ENCODE measurements at places on chromosomes 5 and 9.

DNA sequence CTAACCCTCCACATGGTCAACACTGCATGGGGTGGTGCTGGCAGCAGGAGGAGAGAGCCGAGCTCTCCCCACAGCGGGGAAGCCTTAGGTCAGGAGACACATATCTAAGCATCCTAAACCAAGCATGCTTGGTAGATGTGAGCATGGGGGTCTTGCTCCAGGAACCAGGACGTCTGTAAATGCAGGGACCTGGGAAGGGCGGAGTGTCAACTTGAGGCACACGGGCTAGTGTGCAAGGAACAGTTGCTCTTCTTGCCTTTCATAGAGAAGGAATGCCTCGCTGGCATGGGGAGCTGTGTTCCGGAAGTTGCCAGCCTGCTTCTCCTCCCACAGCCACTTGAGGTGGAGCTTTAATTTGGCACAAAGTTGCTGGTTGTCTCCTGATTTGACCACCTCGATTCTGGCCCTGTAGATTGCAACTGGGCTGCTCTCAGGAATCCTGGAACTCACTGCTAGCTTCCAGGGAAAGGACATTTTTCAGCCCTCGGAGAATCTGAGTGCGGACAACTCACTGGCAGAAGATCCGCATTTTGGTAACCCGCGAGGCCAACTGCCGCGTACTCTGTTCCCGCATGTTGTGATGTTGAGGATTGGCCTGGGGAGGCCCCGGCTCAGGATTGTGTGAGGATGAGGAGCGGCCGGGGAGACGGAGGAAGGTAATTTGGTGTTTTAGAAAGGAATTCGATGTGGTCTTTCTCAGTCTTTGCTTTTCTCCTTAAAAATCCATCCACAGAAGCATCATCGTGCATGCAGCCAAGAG is 370.3 kb upstream of the IRX1 start:
- DNase-seq = peak; percentile 9

DNA sequence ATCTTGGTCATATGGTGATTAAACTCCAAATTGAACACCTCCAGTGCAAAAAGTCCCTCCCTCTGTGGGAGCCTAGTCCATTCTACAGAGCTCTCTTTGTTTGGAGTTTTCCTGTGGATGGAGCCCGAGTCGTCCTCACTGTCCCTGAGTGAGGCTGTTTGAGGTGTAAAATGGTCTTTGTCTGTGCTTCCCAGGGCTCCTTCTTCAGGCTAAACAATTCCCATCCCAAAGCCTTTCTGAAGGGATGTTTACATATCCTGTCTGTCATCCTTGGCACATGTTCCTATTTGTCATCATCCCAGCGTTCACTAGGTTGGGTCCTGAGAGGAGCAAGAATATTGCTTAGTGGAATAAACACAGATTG is 68.9 kb downstream of the COL27A1 start:
- DNase-seq = no peak

- DNase-seq = no peak
Measured at GRCh38 chr9:106934442-106935238, 71.7 kb downstream of the ZNF462 start.

DNA sequence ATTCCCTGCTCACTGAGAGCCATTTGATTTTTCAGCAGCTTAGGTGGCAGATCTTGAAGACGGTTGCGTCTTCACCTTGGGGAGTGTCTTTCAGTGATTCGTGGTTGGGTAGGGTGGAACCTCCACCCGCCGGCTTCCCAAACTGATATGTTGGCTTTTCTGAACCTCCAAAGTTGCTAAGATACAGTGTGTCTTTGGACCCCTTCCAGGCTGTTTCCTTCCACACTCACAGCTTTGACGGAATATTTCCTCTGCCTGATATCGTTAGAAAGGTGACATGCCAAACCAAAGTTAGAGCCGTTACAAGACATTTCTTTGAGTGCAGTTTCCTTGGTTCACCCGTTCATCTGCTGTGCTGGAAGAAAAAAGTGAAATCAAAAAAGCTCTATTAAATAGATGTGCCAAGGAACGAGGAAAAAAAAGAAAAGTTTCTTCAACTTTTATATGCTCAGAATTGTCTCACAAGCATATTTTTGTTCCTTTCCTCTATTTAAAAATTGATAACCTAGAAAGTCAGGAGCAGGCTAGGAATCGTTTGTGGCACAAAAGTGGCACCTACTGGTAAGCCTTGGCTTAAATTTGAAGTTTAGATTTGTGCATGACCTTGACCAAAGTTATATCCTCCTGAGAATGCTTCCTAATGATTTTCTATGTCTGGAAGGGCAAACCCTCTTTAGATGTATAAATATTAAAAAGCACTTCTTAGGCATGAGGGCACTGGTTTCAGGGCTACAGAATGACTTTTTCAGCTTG is 270.7 kb upstream of the WWC1 start:
- no peak for DNase-seq

DNA sequence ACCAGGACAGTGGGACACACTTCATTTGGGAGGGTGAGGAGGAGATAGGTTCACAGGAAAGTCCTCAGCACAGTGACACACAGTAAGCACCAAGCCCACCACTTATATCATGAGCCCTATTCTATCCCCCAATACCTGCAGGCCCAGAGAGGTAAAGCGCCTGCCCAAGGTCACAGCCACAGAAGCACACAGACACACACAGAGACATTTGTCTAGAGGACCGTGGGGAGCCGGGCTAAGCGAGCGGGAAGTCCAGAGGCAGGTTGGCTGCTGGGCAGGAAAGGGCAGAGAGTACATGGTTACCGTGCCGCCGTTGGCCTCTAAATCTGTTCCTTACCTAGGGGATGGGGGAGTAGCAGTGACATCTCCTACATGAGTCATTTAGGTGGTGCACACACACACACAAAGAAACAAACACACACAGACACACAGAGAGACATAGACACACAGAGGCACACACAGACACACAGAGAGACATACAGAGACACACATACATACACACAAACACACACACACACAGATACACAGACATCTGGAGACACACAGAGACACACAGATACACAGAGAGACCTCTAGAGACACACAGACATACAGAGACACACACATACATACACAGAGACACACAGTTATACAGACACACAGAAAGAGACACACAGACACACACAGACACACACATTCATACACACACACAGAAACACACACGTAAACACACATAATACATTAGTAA is 15.9 kb upstream of the DUSP1 start:
- peak; percentile 73 for DNase-seq

GRCh38 chr9:33140401-33141360 is 26.5 kb downstream of the B4GALT1 start:
- no peak for DNase-seq

DNA sequence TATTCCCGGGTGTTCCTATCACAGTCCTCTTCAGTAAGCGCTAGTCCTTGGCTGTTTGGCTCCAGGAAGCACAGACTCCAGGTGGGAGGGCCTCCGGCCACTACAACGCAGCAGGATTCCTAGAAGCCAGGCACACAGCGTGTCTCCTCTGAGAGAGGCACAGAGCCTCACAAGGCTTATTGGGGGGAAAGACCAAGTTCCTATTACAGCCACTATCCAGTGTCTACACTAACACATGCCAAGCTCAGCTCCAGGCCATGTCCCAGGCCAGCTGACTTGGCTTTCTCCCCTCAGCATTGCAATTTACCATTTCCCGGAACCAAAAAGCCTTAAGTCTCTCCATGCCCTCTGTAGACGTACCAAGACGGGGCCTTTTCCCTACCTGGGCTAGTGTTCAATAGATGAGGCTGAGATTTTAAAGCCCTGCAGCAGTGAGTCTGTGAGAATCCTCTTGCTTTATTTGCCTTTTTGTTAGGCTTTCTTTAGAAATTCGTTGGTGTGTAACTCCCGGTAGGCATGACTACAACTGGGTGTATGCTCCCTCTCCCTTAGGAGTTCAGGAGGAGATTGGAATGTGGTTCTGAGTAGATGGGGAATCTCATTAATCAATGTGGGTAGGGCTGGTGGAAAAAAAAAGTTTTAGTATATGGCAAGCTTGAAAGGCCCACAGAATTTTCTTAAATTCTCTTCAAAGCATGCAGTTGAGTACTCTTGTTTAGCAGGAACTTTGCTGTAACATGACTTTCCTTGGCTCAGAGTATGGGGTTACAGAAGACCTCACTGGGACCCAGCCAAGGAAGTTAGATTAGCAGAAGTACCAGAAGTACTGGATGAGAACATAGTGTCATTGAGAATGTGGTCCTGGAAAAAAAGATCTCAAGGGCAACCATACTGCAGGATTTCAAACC is 84.3 kb upstream of the SLC1A3 start:
- peak; percentile 46 for DNase-seq

DNA sequence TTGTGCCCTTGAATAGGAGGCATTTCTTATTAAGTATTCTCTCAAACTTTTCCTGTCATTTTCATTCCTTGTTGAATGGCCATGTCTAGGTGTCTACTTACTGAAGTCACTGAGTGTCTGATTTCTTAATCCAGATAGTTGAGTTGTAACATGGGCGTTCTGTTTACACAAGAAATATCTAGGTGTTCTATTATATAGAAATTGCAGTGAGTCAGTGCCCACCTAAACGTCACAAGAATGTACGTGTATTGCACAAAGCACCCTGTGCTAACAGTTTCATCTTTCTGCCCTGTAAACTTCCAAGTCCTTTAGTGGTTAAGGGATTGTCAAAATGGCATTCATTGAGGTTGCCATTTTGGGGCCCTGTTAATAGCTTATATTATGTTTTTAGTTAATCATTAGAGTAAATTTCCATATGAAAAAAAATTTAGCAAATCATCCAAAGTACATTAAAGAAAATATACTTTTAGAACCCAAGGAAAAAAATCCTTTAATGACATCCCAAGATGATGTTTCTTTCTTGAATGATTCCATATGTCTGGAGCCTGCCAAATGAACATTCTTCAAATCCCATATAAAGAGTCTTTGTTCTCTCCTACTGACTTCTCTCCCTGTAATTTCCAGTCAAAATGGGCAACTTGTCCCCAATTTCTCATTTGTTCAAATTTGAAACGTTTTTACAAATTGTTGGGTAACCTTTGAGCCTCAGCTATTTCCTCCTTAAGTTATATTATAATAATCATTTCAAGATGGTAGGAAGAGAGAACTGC is 114.2 kb downstream of the GOLPH3 start:
- no peak for DNase-seq

DNA sequence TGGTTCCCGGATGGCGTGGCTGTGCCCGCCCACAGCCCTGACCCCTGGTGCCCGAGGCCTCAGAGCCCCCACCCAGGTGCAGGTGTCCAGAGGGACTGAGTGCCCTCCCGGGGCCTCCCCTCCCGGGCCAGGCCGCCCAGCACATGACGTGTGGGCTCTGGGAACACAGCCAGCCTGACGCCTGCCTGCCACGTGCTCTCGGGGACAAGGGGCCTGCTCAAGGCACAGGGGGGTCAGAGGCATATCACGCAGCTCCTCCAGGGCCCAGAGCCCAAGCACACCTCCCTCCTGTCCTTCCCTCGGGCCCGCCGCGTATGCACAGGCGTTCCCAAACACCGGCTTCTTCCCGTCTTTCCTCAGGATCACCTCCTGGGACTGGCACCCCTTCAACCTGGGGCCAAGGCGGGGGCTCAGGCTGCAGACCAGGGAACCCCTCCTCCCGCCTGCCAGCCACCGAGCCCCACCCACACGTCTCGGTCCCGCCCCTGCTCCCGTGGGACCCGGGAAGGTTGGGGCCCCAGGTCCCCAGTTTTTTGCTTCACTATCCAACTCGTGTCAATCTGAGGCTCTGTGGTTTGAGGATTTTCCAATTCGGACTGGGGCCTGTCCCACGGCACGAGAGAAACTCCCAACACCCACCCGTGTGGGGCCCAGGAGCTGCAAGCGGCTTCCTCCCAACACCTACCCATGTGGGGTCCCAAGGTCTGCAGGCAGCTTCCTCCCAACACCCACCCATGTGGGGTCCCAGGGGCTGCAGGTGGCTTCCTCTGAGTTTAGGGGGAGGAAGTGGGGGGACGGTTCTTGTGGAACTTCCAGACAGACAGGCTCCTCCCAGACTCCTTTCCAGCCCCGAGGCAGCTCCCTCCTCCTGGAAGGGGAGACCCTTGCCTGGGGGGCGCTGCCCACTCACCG is 1.5 kb downstream of the LCN10 start:
- DNase-seq = no peak

- no peak for DNase-seq
Measured at GRCh38 chr5:98349251-98349989, 424.0 kb upstream of the RGMB start.

DNA sequence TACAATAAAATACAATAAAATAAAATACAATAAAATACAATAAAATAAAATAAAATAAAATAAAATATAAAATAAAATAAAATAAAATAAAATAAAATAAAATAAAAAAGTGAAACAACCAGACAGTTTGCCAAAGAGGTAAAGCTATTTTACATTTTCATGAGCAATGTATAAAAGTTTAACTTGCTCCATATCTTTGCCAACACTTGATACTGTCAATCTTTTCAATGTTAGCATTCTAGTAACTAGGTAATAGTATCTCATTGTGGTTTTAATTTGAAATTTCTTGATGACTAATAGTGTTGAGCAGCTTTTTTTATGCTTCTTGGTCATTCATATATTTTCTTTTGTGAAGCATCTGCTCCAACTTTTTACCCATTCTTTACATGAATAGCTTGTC is 17.3 kb downstream of the TTC33 start:
- no peak for DNase-seq

GRCh38 chr9:33138768-33139167 is 28.4 kb downstream of the B4GALT1 start:
- DNase-seq = no peak

DNA sequence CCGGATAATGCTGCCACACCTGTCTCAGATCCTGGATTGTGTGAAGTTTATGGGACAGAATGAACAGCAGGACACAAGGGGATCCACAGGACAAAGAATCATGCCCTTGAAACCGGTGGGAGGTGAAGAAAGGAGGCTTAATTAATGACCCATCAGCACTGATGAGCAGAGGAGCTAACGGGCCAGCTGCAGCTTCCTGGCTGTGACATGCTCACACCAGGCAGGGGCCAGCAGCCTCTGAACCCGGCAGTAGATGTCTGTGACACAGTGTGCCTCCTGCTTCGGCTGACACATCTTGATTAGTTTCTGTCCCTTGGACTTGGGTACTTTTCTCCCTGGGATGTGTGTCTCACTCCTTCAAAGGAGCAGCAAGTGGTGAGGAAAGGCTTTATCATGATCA is 328.8 kb upstream of the BRINP1 start:
- no peak for DNase-seq

GRCh38 chr5:83487155-83487554 is 15.6 kb downstream of the VCAN start:
- no peak for DNase-seq

DNA sequence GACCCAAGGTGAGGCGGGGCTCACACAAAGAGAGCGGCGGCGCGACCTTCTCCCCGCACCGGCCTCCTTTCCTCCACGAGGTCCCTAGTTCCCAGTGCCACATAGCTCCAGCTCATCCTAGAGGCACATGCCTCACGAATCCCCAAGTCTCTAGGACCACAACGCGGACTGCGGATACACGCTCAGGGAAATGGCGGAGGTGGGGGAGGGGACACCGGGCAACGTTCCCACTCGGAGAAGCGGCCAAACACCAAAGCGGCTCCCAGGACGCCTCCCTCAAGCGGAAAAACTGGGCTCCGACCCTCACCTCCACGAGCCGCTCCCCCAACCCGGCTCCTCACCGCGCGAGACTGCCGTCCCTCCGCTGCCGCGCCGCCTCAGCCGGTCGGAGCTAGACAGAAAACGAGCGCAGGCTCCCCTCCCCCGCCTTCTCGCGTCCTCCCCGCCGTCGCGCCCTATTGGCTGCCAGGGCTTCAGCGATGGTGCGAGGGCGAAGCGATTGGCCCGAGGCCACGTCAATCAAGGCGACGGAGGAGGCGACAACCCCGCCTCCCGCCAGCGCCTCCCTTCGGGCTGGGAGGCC is at the start of gene HNRNPK:
TSS of gene HNRNPK (minus strand) at position 404 of the 583 bp plus-strand sequence. CDS start 1,963 bp downstream, outside the sequence.
- peak; percentile 100 for DNase-seq
